Kidney (tissue), 22 donors: ENCODE measurements at places on chromosomes 6 and 20. TPM values are rescaled to one million over a fixed set of nuclear protein-coding genes. Genes with fewer than 3 reads are reported as not detected.

The OOEP gene
- total RNA-seq, result 0.35 TPM

The EDN3 gene
- total RNA-seq, result 0.19 TPM

DNA sequence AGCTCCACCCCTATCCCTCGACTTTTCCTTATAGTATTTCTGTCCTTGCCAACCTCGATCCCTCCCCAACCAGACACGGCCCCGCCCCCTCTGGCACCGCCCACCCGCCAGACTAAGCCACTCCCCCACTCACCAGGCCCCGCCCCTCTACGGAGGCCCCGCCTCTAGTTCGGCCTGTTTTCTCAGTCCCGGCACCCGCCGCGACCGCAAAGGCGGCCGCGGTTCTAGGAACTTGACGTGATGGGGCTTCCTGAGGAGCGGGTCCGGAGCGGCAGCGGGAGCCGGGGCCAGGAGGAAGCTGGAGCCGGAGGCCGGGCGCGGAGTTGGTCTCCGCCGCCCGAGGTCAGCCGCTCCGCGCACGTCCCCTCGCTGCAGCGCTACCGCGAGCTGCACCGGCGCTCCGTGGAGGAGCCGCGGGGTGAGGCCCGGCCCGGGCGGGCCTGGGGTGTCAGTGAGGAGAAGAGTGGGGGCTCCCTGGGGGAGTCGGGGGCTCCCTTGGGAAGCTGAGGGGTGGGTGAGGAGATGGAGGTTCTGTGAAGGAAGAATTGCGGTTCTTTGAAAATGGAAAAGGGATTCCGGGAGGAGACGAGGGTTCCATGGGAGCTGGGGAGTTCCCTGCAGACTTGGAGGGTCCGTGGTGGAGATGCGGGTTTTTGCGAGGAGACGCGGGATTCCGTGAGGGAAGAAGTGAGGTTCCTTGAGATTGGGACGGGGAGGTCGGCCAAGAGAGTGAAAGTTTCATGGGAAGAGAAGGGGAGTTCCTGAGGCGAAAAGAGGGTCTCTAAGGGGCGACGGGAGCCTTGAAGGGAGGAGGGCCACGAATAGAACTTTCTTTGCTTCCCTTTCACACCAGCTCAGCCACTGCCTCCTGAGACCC is at the start of gene ACSS2:
ACSS2 (plus strand) TSS at position 207 of the 877 bp plus-strand sequence; CDS start at position 241, 34 bp downstream.
- no peaks in the 10 kb centered on the region for H3K36me3 ChIP-seq
- peak within 1 kb of the TSS; percentile 93 for H3K27ac ChIP-seq
- peak; percentile 99 for DNase-seq

- H3K27me3 ChIP-seq, result no peaks in the 10 kb centered on the region
- DNase-seq, result no peak
- no peak overlapping the region for H3K4me3 ChIP-seq
- H3K27ac ChIP-seq, result no peak overlapping the region
- H3K4me1 ChIP-seq, result no peaks in the 10 kb centered on the region
Observed at GRCh38 chr6:66508433-66508832, 801.4 kb upstream of the EYS start.

- H3K27me3 ChIP-seq, result no peaks in the 10 kb centered on the region
- no peak overlapping the region for H3K4me3 ChIP-seq
- H3K4me1 ChIP-seq, result no peaks in the 10 kb centered on the region
- H3K36me3 ChIP-seq, result no peaks in the 10 kb centered on the region
- no peak overlapping the region for H3K27ac ChIP-seq
Observed at GRCh38 chr6:13237318-13237717, 91.0 kb downstream of the TBC1D7 start.

DNA sequence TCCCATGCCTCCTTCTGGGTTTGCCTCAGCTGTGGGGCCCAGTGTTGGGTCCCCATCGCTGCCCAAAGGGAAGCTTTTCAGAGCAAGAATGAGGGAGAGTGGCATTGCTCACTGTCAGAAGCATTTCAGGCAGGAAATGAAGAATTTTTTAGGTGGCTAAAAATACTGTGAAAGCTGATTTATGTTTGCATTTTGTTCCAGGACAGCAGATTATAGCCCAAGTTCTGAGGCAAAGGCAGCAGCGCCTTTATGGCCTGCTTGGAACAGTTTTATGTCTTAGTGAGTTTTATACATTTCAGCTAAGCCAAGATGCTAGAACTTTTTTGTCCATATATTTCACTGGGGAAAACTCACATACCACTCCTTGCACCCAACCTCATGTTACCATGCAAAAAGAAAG is 4.3 kb upstream of the CCDC167 start:
- DNase-seq, result no peak
- no peaks in the 10 kb centered on the region for H3K36me3 ChIP-seq
- H3K27me3 ChIP-seq, result no peaks in the 10 kb centered on the region
- H3K4me1 ChIP-seq, result no peaks in the 10 kb centered on the region
- H3K4me3 ChIP-seq, result no peak overlapping the region

- no peaks in the 10 kb centered on the region for H3K4me1 ChIP-seq
- H3K27ac ChIP-seq, result no peak overlapping the region
- no peaks in the 10 kb centered on the region for H3K36me3 ChIP-seq
- no peaks in the 10 kb centered on the region for H3K27me3 ChIP-seq
Observed at GRCh38 chr6:148693882-148694484, 52.8 kb upstream of the UST start.

The TRDN gene
- 0.19 TPM for total RNA-seq

GRCh38 chr20:47795214-47795907 is 10.1 kb upstream of the SULF2 start:
- peak; percentile 84 for DNase-seq
- H3K36me3 ChIP-seq, result no peaks in the 10 kb centered on the region
- H3K27me3 ChIP-seq, result no peaks in the 10 kb centered on the region
- H3K27ac ChIP-seq, result no peak overlapping the region
- no peaks in the 10 kb centered on the region for H3K4me1 ChIP-seq

The FUT9 gene
- 0.13 TPM for total RNA-seq

GRCh38 chr20:9928281-9928737 is 89.4 kb upstream of the PAK5 start:
- no peaks in the 10 kb centered on the region for H3K27me3 ChIP-seq
- no peaks in the 10 kb centered on the region for H3K4me1 ChIP-seq
- H3K36me3 ChIP-seq, result no peaks in the 10 kb centered on the region
- H3K4me3 ChIP-seq, result no peak overlapping the region
- no peak for DNase-seq

DNA sequence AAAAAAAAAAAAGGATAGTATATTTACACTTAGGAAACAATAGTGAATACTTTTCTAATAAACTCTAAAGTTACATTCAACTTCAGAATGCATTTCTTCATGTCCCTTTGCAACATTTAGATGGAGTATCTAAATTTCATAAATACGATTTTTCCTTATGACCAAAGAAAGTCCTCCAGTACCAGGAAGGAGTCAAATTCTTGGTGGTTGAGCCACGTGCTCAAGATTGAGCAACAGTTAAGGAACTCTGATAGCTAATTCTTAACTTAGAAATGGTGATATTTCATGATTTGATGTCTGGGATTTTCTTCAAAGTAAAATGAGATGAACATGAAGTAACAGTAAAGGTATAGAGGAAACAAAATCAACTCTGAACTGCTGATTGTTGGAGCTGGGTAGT is 92.7 kb downstream of the SASH1 start:
- no peak overlapping the region for H3K4me3 ChIP-seq
- peaks cover 2% of the 10 kb centered on the region for H3K4me1 ChIP-seq
- no peak for DNase-seq
- H3K36me3 ChIP-seq, result no peaks in the 10 kb centered on the region
- H3K27me3 ChIP-seq, result no peaks in the 10 kb centered on the region

The PRL gene
- total RNA-seq, result not detected

DNA sequence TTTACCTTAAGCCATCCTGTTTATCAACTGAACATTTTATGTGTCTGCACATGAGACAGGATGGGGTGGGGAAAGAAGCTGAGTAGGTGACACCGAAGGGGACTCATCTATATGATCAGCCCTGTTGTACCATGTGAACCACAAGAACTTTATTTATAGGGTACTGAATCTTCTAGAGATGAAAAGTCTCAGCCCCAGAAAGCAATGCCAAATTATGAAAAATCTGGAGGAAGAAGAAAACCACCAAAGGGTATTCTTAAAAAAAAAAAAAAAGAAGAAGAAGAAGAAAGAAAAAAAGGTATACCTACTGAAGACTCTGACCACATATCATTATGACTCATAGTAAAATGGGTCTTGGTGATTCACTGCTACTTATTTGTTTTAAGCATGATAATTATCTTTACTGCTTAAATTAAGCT is 39.8 kb upstream of the HBS1L start:
- no peaks in the 10 kb centered on the region for H3K36me3 ChIP-seq
- H3K27me3 ChIP-seq, result no peaks in the 10 kb centered on the region
- H3K4me3 ChIP-seq, result no peak overlapping the region
- no peaks in the 10 kb centered on the region for H3K4me1 ChIP-seq
- no peak overlapping the region for H3K27ac ChIP-seq

The MLIP gene
- 2.4 TPM for total RNA-seq

The HLA-DQB2 gene
- 15.1 TPM for total RNA-seq

The TGM3 gene
- total RNA-seq, result 0.13 TPM

DNA sequence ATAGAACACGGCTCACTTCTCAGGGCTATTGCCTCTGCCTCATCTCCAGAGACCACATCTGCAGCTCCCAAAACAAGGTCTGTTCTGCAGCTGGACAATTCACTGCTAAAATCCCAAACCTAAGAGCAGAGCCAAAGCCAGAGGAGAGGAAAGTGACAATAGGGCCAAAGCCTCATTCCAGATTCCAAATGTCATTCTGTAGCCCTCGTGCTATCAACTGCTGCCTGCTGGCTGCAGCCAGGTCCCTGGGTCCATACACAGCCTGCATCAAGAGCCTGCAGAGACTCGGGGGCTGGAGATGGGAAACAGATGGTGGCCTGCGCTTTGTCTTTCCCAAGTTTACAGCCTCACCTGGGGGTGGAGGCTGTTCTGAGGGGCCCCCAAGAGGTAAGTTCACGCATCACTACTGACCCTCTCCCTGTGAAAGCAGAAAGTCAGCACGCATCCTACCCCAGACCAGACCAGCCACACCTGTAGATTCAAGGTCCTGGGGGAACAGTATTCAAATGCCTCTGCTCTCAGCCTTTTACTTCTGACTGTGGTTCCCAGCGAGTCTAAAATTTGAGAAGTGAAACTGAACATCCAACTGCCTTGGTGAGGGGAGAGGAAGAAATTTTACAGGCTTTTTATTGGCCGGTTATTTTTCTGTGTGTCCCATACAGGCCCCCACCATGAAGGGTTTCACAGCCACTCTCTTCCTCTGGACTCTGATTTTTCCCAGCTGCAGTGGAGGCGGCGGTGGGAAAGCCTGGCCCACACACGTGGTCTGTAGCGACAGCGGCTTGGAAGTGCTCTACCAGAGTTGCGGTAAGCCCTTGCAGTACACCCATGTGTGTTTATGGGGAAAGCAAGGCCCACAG is at the start of gene LY86:
LY86 (plus strand) TSS at position 657 of the 860 bp plus-strand sequence; CDS start at position 672, 15 bp downstream.
- DNase-seq, result peak; percentile 75
- no peaks in the 10 kb centered on the region for H3K36me3 ChIP-seq
- no peak within 1 kb of the TSS for H3K4me3 ChIP-seq
- no peak within 1 kb of the TSS for H3K27ac ChIP-seq
- H3K4me1 ChIP-seq, result peaks cover 5% of the 10 kb centered on the region

The RCAN2 gene
- total RNA-seq, result 25.7 TPM

GRCh38 chr6:116447496-116448011 is 13.6 kb upstream of the CALHM6 start:
- no peaks in the 10 kb centered on the region for H3K4me1 ChIP-seq
- H3K27me3 ChIP-seq, result no peaks in the 10 kb centered on the region
- H3K36me3 ChIP-seq, result no peaks in the 10 kb centered on the region
- DNase-seq, result no peak
- no peak overlapping the region for H3K27ac ChIP-seq

GRCh38 chr6:37004044-37004980 is 1.1 kb upstream of the FGD2 start:
- no peak overlapping the region for H3K4me3 ChIP-seq
- H3K27ac ChIP-seq, result no peak overlapping the region
- DNase-seq, result no peak
- no peaks in the 10 kb centered on the region for H3K36me3 ChIP-seq
- H3K27me3 ChIP-seq, result no peaks in the 10 kb centered on the region

GRCh38 chr6:2203264-2203663 is 42.1 kb downstream of the GMDS start:
- no peak overlapping the region for H3K27ac ChIP-seq
- no peaks in the 10 kb centered on the region for H3K36me3 ChIP-seq
- DNase-seq, result no peak
- H3K27me3 ChIP-seq, result no peaks in the 10 kb centered on the region
- H3K4me1 ChIP-seq, result no peaks in the 10 kb centered on the region

- no peaks in the 10 kb centered on the region for H3K36me3 ChIP-seq
- H3K4me3 ChIP-seq, result no peak overlapping the region
- H3K4me1 ChIP-seq, result no peaks in the 10 kb centered on the region
Observed at GRCh38 chr6:66930559-66931290, 1223.7 kb upstream of the EYS start.

DNA sequence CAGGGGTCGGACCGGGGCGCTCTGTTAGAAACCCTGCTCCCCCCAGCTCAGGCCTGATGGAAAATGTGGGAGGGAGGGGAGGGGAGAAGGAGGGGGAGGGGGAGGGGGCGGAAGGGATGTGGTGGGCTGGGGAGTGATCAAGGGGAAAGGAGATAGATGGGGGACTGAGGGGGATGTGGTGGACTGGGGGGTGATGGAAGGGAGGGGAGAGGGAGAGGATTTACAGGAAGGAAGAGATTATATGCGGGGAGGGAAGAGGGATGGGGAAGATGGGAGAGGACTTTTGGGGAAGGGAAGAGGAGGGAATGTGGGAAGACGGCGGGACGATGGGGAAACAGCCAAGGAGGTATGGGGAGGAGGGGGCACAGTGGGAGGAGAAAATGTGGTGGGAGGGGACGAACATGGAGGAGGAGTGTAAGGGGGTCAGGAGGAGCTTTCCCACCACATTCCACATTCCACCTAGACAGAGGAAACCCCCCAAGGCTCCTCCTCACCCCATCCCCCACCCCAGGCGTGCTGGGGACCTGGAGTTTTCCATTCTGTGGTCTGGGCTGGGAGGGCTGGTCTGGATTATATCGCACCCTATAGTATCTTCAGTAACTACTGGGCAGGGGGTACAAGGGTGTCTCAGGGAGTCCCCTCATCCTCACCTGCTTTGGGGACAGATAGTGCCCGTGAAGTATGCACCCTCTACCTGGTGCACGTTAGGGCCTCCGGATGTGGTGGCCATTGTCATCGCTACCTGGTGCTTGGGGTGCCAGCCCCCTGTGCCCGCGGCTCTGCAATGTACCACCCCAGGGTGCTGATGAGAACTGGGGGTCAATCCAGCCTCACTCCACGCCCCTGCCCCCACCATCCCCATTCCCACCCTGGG is 578 bp upstream of the PTGIS start:
- no peaks in the 10 kb centered on the region for H3K36me3 ChIP-seq
- H3K4me3 ChIP-seq, result peak overlapping the region; percentile 61
- DNase-seq, result peak; percentile 85
- no peaks in the 10 kb centered on the region for H3K4me1 ChIP-seq

- no peak overlapping the region for H3K4me3 ChIP-seq
- H3K27me3 ChIP-seq, result no peaks in the 10 kb centered on the region
- H3K36me3 ChIP-seq, result no peaks in the 10 kb centered on the region
Observed at GRCh38 chr6:31771992-31772358, 5.2 kb downstream of the VWA7 start.
